Kidney tubule cell (primary cell): ENCODE measurements at places on chromosomes 6 and 20.
A peak's percentile ranks its signal among the peaks of the same experiment; 100 is the strongest.

GRCh38 chr6:151885234-151885633, 77.8 kb downstream of the ESR1 start:
- DNase-seq = no peak

DNA sequence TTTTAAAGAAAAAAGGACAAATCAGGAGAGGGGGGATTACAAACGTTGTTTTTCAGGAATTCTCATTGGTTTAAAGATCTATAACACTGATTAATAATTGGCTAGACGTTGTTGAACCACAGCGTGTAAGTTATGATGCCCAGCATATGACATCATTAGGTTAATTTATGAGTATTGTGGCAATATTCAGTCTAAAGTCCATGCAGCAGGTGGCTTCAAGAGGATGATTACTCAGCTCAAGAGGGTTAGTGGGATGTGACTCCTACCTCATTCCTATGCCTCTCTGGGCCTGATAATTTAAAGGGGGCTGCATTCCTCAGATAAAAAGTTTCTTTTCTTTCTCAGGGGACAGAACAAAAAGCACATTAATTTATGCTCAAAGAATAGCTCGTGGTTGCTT, 1309.0 kb downstream of the EPHA7 start:
- DNase-seq = peak; percentile 14

DNA sequence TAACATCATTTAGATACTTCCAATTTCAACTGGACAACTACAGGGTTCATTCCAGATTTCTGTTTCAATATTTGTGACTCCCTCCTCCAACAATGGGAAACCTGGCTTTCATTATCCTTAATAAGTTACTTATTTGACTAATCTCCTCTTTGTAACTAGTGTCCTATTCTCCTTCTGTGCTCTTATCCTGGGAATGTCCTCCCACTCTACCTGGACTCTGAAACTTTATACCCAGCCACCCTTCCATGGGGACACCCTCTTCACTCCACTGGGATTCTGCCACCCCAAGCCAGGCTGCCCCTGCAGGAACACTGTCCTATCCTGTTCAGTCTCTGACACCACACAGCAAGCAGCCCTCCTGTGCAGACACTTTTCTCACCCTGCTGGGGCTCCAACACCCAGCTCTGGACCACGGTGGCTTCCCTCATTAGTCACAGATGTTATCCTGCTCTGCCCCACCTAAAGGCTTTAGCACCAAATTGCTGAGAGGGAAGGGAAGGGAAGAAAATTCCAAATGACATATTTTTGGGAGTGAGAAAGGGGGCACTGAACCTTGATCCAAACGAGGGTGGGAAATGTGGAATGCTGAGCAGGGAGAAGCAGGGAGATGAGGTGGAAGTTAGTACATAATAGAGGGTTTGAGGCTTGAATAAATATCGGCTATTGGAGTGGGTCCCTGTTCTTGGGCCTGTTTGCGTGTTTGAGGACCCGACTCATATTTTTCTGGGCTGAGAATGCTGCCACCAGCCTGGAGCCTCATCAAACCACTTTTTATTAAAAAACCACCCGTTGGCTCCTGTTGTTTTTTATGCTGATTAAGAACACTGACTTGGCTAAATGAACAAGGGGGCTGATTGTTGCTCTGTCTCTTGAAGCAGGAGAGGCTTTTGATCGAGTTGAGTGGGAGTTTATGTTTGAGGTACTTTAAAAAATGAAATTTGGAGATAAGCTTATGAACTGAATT, 54.0 kb upstream of the AKIRIN2 start:
- DNase-seq = peak; percentile 36

DNA sequence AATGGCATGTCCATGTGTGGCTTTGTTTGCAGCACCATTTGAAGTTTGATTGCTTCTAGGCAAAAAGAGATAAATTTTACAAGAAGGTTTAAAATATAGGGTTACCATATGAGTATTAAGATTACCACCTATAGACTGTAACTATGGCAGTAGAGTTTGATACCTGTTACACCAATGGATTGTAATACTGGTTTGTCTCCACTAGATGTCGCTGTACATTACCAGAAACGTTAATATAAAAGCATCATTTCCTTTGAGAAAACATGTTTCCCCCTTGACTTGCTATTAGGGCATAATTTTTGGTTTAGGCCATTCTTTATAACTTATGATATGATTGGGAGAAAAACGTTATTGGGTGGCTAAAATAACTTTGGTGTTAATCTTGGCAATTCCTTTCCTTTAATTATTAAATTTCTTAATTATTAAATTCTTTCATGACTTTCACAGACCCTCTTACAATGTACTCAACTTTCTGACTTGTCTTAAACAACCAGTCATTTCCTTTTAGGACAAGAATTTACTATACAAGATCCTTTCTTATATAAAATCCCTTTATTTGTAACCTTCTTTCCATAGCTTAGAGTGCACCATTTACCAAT, 42.8 kb downstream of the HLA-DPB1 start:
- DNase-seq = peak; percentile 54

- DNase-seq = no peak
These were observed 620.0 kb upstream of the FLRT3 start for GRCh38 chr20:14957402-14957801.

- peak; percentile 52 for DNase-seq
These were observed 517.6 kb downstream of the CD83 start for GRCh38 chr6:14635195-14635594.

DNA sequence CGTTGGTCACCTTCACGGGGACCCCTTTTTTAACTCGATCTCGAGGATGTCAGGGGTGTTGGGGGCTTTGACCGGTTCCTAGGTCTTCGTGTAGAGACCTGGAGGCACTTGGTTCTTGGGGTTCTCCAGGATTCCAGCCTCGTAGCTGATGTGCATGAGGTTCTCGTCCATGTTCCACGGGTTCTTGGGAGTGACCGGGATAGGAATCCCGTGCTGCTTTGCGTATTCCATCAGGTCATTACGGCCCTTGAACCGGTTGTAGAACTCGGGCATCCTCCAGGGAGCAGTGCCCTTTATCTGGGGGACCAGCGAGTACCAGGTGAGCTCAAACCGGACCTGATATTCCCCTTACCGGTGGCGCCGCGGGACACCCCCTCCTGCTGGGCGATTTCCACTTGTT, 88.0 kb upstream of the RIPOR2 start:
- DNase-seq = no peak
